Frontal cortex (tissue), 4 donors: ENCODE measurements at places on chromosomes 7 and 10. TPM values are rescaled to one million over a fixed set of nuclear protein-coding genes. Genes with fewer than 3 reads are reported as not detected.

GRCh38 chr10:62010366-62010765 is 108.9 kb downstream of the ARID5B start:
- no peak for DNase-seq

DNA sequence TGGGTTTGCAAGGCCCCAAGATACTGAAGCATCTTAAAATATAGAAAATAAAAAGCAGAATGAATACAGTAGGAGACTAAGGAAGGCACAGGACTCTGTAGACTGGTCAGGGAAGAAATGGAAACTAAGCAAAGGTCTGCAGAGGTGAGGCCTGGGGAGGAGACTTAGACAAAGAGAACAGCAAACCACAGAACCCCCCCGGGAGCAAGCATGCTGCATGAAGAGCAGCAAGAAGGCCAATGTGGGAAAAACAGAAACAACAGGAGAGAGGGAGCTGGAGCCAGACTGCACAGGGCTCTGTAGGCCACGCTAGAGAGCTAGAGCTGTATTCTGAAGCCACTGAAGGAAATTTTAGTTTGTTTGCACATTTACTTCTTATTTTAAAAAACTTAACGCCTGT is 45.7 kb upstream of the ARID5B start:
- DNase-seq: no peak

DNA sequence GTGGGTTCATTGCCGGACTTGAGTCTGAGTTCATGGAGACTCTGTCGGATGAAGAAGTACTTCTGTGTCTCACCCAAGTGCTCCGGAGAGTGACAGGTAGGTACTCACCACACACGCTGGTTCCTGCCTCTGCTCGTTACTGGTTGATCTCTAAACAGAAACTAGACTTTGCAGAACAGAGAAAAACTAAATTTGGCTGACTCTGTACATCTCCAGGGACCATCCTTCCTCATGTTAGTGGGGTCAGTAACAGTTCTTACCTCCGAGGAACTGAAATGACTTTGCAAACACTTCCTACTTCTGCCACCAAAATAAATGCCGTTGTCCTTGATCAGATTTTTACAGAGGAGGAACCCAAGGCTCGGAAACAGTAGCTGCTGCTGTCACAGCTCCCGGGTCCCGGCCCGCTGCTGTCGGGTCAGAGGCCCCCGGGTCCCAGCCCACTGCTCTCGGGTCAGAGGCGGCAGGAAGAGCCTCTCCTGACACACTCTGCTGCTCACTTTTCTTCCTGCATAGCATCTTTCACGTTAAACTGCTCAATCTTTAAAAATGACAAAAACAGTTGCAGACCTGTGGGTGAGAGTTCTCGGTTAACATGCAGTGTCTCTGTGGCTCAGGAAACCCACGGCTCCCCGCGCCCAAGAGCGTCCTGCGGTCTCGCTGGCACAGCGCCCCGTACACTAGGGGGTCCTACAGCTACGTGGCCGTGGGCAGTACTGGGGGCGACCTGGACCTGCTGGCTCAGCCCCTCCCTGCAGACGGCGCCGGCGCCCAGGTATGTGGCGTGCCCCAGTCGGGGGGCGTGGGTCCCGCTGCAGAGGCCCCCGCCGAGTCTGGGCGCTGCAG is 4.8 kb upstream of the MTG1 start:
- no peak for DNase-seq

DNA sequence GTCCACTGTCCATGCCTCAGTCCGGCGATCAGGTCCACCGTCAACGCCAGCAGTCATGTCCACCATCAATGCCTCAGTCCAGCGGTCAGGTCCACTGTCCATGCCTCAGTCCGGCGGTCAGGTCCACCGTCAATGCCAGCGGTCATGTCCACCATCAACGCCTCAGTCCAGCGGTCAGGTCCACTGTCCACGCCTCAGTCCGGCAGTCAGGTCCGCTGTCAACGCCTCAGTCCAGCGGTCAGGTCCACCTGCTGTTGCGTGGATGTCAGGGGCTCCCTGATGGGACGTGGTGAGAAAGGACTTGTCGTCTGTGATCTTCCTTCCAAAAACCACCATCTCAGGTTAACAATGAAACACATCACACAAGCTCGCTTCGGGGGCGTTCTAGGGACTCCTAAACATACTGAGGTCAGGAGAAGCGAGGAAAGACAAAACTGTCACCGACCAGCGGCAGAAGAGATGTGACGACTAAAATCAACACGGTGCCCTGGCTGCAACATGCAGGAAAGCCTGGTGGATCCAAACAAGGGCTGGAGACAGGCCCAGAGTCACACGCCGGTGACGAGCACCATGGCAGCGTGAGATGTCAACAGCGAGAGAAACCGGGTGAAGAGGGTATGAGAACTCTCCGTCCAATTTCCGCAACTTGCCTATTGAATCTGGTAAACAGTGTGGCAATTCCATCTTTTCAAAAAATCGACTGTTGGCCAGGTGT is 264.2 kb downstream of the MAD1L1 start:
- no peak for DNase-seq

GRCh38 chr7:80732630-80733029 is 94.2 kb downstream of the CD36 start:
- DNase-seq: no peak

- DNase-seq: no peak
These were observed 6.3 kb downstream of the IFT22 start for GRCh38 chr7:101315336-101315735.

- no peak for DNase-seq
These were observed 367.8 kb upstream of the IGFBP3 start for GRCh38 chr7:46288861-46289260.

Gene R3HCC1L
- total RNA-seq: 17.9 TPM

GRCh38 chr10:58842860-58843376 is 330.2 kb downstream of the BICC1 start:
- DNase-seq: no peak
